ENCODE measurements at places on chromosomes 7 and 10. TPM values are rescaled to one million over a fixed set of nuclear protein-coding genes. Genes with fewer than 3 reads are reported as not detected.

ASZ1 gene
- not detected for total RNA-seq

SORBS1 gene
- 2.4 TPM for total RNA-seq

NKX2-3 gene
- not detected for total RNA-seq

CNTNAP2 gene
- total RNA-seq, result not detected

DNA sequence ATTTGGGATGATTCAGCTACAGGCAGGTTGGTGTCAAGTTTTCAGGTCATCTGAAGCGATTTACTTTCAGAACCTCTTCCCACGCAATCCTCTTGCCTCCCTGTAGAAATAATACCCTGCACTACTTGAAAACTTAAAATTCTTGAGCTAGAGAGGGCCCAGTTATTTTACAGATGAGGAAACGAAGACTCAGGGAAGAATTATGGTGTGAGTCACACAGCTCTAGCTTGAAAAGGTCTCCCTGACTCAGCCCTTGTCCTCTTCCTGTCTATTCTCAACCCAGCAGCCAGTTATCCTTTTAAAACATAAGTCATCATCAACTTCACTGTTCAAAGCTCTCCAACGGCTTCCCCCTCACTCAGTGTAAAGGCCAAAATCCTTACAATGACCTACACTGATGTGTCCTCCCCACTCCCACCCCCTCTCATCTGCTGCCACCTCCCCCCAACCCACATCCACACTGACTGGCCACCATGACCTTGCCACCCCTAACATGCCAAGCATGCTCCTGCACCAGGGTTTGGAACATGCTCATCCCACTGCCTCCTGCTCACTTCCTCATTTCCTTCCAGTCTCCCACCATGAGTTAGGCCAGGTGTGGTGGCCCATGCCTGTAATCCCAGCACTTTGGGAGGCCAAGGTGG is 3.4 kb downstream of the DNMBP start:
- no peaks in the 10 kb centered on the region for H3K36me3 ChIP-seq
- H3K27ac ChIP-seq, result peak overlapping the region; percentile 6
- H3K4me1 ChIP-seq, result peaks cover 54% of the 10 kb centered on the region
- H3K4me3 ChIP-seq, result peak overlapping the region; percentile 68

DNA sequence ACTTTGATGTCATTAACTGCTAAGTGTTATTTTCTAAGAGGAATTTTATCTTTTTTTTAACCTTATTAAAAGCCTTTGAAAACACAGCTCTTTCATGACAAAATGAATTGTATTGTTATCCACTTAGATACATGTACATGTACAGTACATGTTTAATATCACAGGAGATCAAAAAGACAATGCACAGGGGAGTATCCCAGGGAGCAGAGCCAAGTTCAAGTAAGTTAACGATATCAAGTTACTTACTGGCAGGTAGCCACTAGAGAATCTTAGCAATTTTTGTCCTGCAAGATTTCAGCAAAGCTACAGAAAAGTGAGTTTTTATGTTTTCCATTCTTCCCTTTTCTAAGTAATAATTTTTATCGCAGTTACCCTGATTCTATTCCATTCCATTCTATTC is 33.9 kb upstream of the ARL4A start:
- H3K27me3 ChIP-seq, result no peaks in the 10 kb centered on the region
- no peaks in the 10 kb centered on the region for H3K36me3 ChIP-seq

DNA sequence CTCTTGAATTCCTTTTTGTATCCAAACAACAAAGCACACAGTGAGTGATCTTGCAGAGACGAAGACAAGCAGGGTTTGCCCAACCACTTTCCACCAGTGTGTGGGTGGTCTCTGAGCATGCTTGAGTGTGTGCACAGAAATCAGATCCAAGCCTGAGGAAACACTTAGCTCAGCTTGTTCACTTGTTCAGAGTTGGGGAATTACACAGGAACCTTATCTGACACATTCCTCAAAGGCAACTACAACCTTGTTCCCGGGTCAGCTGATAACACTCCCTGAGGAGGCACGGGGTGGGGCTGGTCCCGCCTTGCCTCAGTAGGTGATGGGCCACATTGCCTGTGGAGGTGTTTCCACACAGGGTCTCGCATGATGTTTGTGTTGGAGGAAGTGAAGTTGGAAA is 216.9 kb downstream of the DYNC1I1 start:
- H3K4me3 ChIP-seq, result no peak overlapping the region
- H3K4me1 ChIP-seq, result no peaks in the 10 kb centered on the region
- peaks cover 35% of the 10 kb centered on the region for H3K27me3 ChIP-seq
- H3K27ac ChIP-seq, result no peak overlapping the region

DNA sequence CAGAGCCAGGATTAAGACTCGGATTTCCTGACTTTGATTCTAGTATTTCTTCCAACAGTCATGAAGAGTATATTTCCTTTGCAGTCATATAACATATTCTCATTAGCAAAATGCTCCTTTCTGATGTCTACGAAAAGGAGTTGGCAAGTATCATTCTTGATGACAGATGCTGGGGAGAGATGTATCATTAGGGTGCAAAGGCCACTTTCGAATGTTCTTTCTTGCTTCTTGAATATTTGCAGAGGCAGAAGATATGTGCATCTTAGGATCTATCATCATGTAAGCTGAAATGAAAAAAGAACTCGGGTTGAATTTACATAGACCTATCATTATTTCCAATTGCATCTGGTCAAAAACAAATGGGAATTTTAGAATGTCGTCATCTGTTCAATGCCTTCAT is 294.4 kb downstream of the BAMBI start:
- H3K27me3 ChIP-seq, result no peaks in the 10 kb centered on the region
- no peak overlapping the region for H3K4me3 ChIP-seq
- H3K27ac ChIP-seq, result no peak overlapping the region
- no peaks in the 10 kb centered on the region for H3K36me3 ChIP-seq
- H3K4me1 ChIP-seq, result no peaks in the 10 kb centered on the region

DNA sequence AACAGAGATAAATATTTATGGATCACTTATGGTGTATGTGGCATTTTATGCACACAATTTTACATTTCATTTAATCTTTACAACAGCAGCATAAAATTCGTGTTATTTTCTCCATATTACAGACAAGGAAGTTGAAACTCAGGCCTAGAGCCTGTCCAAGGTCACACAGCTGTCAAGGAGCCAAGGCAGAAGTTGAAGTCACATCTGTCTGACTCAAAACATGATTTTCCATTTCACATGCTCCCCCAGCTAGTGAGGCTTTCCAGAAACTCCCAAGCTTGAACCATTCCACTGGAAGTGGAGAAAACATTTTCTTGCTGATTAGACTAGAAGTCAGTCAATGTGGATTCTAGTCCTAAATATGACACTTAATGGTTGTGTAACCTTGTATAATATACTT is 110.5 kb downstream of the HECTD2 start:
- no peak overlapping the region for H3K27ac ChIP-seq
- DNase-seq, result no peak

- H3K27me3 ChIP-seq, result no peaks in the 10 kb centered on the region
- DNase-seq, result no peak
- H3K27ac ChIP-seq, result no peak overlapping the region
- H3K36me3 ChIP-seq, result no peaks in the 10 kb centered on the region
- H3K4me1 ChIP-seq, result no peaks in the 10 kb centered on the region
- no peak overlapping the region for H3K4me3 ChIP-seq
These were observed 41.6 kb downstream of the GPRIN2 start for GRCh38 chr10:46514899-46515298.

GRCh38 chr10:124132876-124133275 is 39.5 kb upstream of the CHST15 start:
- H3K4me3 ChIP-seq, result no peak overlapping the region
- H3K4me1 ChIP-seq, result no peaks in the 10 kb centered on the region
- no peaks in the 10 kb centered on the region for H3K36me3 ChIP-seq
- no peak for DNase-seq
- H3K27me3 ChIP-seq, result peaks cover 8% of the 10 kb centered on the region

DNA sequence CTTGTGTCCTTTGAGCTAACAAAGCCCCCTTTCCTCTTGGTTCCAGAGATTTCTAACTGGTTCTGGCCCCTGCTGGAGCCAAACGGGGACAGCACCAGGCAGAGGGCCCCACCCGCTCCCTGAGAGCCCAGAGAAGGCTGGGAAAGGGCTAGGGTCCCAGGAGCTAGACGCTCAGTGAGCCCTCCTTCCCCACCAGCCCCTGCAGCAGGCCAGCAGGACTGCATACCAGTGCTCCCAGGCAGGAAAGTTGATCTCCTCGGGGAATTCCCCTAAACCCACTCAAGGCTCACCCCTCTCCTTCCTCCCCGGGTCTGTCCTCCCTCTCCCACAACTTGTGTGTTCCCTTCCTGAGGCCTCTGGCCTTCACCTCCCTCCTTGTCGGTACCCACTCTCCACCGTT is 47.7 kb downstream of the PAX2 start:
- DNase-seq, result no peak
- H3K27ac ChIP-seq, result no peak overlapping the region
- peaks cover 43% of the 10 kb centered on the region for H3K27me3 ChIP-seq
- no peaks in the 10 kb centered on the region for H3K36me3 ChIP-seq
- no peak overlapping the region for H3K4me3 ChIP-seq
- H3K4me1 ChIP-seq, result no peaks in the 10 kb centered on the region

DNA sequence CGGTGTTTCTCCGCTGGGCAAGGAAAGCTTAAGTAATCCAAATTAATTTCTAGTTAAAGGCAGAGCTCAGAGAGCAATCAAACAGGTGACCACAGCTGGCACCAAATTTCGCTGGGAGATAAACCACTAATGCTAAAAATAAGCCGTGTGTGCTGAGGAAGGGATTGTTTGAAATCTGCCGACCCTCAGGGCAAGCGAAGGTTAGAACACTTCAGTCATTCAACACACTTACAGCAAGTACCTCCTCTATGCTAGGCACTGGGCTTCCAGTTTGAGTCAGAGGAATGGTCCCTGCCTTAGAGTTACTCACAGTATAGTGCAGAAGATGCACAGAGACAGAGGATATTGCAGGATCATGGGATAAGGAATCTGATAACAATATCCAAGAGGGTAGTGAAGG is 467.9 kb upstream of the PODXL start:
- no peak overlapping the region for H3K27ac ChIP-seq
- no peaks in the 10 kb centered on the region for H3K4me1 ChIP-seq
- H3K4me3 ChIP-seq, result no peak overlapping the region

DNA sequence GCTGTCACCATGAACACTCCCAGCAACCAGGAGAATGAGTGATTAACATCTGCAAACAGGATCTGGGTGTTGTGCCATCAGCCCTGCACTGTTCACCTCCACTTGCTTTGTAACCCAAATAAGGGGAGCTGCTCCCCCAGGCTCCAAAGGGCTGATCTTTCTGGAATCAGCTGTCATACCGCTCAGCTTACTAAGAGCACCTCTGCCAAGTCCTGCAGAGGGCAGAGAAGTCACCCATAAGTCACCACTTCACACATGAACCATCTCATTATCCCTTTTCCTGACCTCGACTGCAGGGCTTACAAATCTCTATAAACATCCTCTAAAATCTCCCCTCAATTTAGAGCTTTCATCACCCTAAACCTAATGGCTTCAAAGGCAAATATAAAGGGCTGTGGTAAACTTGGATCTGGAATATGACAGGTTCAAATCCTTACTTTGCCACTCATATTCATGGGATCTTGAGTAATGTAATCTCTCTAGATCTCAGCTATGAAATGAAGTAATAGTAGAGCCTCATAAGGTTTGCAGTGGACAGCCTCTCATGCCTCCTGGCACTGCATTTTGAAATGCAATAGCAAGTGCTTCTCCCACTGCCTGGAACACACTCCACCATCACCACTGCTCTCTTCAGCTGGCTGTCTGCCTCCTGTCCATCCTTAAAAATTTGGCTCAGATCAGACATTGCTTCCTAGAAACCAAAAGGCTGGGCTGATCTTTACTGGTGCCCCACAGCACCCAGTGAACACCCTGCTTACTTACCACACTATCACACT is 38.8 kb downstream of the ERLIN1 start:
- H3K36me3 ChIP-seq, result peaks cover 4% of the 10 kb centered on the region
- H3K27me3 ChIP-seq, result peaks cover 19% of the 10 kb centered on the region
- no peak overlapping the region for H3K4me3 ChIP-seq
- H3K4me1 ChIP-seq, result peaks cover 23% of the 10 kb centered on the region
- no peak overlapping the region for H3K27ac ChIP-seq
- DNase-seq, result no peak

GRCh38 chr10:94049911-94050310 is 56.2 kb downstream of the PLCE1 start:
- H3K36me3 ChIP-seq, result no peaks in the 10 kb centered on the region
- no peak overlapping the region for H3K4me3 ChIP-seq
- no peak for DNase-seq
- H3K27ac ChIP-seq, result no peak overlapping the region

DNA sequence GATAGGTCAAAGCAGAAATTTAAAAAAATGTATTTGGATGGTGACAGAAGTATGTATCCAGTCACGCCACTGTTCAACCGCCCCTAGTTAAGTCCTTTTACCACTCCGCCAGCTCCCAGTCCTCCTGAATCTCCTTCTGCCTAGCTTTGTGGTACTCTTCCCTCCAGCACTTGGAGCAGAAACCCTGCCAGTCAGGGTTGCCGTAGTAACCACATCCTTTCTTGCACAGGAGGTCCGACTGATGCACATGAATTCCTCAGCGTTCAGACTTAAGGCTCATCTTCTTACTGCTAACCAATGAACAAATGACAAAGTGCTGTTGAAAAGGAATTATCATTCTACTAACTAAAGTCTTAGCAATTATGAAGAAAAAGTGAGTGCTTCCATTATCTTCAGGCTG is 175.3 kb upstream of the KCTD7 start:
- H3K27me3 ChIP-seq, result no peaks in the 10 kb centered on the region
- H3K36me3 ChIP-seq, result peaks cover 1% of the 10 kb centered on the region
- no peak overlapping the region for H3K27ac ChIP-seq
- DNase-seq, result no peak

DNA sequence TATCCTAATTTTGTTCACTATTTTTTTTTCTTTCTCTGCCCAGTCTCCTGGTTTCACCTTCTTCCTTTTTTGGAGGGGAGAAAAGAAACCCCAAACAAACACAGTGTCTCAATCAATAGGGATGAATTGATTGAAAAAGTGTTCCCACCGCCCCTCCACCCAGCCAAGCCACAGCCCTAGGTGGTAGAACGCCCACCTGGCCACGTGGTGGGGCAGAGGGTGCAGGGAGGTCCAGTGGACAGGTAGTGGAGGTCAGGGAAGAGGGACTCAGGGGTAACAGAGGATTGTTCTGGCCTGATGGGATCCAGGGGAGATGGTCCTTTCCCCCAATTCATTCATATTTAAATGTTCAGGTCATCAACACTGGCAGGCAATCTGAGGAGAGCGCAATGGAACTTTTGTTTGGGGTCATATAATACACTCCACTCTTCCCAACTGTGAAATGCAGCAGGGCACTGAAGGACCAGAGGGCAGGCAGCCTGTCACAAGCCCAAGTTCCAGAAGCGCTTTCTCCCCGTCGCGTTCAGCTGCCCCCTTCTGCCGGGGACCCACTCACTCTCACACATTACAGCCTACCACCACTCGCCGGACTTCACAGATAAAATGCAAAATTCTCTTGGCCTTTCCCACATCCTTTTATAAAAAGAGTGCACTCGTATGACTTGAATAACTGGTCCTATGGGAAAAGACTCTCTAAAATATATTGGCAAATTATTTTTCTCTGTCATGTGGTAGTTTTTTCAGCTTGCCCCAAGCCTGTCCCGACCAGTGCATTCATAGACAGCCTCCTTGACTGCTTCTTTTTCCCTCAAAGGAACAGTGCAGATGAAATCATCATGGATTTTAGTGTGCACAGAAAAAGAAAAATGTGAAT is 1.6 kb downstream of the INHBA start:
- H3K27me3 ChIP-seq, result peaks cover 59% of the 10 kb centered on the region
- no peak for DNase-seq
- H3K4me3 ChIP-seq, result no peak overlapping the region
- no peak overlapping the region for H3K27ac ChIP-seq
- peaks cover 9% of the 10 kb centered on the region for H3K4me1 ChIP-seq

GRCh38 chr7:72281308-72281707 is 130.8 kb downstream of the CALN1 start:
- no peaks in the 10 kb centered on the region for H3K36me3 ChIP-seq
- H3K27me3 ChIP-seq, result no peaks in the 10 kb centered on the region
- H3K27ac ChIP-seq, result no peak overlapping the region
- H3K4me1 ChIP-seq, result no peaks in the 10 kb centered on the region

Measured in activated T-cell treated with anti-CD3 and anti-CD28 coated beads, Interleukin-2, amount 50 U/mL, for 72 hours (primary cell).